HT1080 (cell line): ENCODE measurements at places on chromosomes 1 and 21.

DNA sequence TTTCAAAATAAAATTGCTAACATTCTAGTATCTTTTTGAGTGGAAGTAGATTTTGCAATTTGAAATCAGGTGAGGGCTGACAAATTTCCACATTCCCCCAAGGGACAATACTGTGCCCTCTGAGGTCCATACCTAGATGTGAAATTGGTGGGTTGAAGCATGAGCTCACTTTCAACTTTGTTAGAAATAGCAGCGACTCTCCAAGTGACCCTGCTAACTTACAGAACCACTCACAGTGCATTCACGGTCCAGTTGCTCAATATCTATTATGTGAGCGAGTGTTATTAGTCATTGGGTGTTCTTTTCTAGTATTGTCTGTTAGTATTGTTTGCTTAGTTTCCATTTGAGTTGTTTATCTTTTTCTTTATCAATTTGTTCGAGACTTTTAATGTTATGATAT, 53.6 kb upstream of the ASB17 start:
- DNase-seq, result no peak

- peak; percentile 60 for DNase-seq
Observed at GRCh38 chr1:56516539-56517252, 62.7 kb downstream of the PLPP3 start.

DNA sequence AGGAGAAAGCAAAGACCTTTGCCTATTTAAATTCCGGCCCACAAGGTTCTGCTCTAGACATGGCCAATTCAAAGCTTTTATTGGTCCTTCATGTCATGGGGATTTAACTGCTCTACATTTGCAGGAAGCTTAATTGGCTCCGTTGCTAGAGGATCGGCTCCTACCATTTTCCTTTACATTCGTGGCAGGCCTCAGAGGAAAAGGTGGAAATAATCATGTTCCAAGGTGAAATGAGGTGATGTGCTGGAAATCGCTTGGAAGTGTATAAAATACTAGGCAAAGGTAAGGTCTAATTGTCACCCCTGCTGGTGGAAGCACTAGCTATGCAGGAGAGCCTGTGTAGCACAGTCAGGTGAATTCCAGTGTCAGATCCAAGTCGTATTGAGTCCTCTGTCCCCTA, 55.5 kb downstream of the ATP1A1 start:
- DNase-seq, result no peak

DNA sequence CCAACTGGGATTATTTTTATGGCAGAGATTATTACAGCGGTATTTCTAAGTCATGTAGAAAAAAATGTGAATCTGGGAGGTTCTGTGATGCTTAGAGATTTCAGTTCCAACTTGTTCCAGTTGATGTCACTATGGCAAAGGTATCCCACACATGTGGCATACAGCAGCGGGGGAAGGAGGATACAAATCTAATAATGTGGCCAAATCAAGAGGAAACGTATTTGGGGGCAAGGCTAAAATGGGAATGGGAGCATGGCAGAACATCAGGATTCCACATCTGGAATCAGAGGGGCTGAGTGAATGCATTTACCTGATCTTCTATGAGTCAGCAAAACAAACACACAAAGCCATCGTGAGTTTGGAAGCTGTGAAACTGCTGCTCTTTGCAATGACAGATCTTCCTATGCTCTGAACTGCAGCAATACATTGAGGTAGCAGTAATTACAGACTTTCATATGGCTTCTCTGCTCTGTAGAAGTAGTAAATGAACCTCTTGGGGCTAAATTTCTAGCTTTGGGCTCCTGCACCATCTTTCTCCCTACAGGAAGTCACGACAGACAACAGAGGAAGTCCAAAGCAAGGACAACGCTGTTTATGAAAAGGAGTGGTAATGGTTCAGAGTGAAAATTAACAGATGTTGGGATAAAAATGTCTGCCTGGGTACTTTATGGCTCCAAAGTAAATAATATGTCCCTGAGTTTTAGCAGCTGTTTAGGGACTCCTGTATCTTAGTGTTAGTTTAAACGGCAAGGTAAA, 55.5 kb downstream of the GABPA start:
- peak; percentile 41 for DNase-seq

DNA sequence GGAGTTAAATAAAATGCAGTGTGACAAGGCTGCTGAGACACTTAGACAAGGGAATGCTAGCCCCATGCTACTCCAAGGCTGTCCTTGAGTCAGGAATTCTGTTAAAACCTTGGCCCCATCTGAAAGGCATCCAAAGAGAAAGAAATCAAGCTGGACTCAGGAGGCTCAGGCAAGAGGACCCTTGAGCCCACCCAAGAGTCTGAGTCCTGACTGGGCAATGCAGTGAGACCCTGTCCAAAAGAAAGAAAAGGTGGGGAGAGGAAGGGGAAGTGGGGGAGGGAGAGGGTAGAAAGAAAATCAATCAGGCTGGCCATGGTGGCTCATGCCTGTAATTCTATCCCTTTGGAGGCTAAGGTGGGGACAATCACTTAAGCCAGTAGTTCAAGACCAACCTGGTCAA, 26.7 kb downstream of the CLSTN1 start:
- DNase-seq, result no peak

- no peak for DNase-seq
Observed at GRCh38 chr1:59543211-59543668, 246.3 kb downstream of the FGGY start.

GRCh38 chr21:38330666-38331065, 73.9 kb downstream of the KCNJ15 start:
- DNase-seq, result no peak

DNA sequence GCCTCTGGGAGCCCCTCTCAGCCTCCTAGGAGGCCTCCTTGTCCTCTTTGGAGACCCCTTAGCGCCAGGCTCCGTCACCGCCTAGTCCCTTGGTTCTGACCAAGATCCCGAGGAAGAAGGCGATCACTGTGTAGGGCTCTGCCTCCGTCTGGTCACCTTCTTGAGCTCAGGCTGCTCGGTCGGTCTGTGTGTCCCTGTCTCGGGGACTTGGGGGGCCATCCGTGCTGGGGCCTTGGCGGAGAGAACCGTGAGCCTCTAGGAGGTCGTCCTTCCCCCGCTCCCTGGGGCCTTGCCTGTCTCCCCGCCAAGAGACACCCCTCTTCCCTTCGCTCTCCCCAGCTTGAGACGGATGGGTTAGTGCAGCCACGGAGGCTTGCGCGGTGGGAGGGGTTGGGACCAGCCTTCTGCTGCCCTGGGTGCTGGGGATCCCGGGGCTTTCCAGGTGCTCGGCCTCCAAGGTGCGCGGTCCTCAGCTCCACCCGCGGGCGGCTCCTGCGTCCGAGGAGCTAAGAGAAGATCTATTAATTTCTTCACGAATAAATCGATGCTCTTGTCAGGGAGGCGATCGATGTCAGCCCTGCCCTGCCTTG, 701 bp upstream of the INSRR start:
- DNase-seq, result no peak

- DNase-seq, result no peak
Observed at GRCh38 chr1:232593717-232594502, 36.0 kb downstream of the SIPA1L2 start.

GRCh38 chr1:12810691-12811408, 19.7 kb downstream of the PRAMEF1 start:
- peak; percentile 85 for DNase-seq

- DNase-seq, result no peak
Observed at GRCh38 chr1:153849487-153850185, 73.1 kb downstream of the GATAD2B start.

DNA sequence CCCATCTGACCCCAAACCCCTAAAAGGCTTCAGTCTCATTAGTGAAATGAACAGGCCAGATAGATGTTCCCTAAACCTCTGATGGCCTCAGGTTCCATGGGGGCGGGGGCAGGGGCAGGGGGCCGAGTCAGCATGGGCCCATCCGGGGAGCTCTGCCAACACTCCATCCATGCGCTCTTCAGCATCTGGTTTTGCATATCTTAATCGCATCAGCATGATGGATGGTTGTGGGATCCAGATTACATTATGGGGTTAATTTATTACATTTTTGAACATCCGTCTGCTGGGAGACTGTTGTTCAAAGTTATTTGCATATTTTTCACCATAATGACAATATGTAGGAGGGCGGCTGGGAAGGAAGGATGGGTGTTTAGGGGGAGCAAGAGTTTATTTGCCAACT, 3.1 kb upstream of the MAD2L2 start:
- DNase-seq, result no peak

- no peak for DNase-seq
Observed at GRCh38 chr1:113941245-113941559, 12.1 kb downstream of the HIPK1 start.

DNA sequence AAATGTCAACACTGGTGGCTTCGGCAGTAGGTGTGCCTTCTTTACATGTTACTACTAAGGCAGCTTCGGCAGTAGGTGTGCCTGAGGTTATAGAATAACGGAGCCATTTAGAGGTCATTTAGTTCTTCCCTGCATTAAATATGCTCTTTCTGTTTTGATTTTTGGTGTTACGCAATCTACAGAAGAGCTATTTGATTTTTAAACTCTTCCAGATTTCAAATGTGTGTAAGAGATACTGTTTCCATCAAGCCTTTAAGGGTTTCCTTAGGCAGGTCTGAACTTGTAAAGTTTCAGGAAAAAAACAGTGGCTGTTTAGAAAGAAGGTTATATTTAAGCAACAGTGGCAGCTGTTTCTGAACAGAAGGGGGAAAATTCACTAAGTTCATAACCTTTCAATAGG, 54.8 kb downstream of the PIK3R3 start:
- no peak for DNase-seq

DNA sequence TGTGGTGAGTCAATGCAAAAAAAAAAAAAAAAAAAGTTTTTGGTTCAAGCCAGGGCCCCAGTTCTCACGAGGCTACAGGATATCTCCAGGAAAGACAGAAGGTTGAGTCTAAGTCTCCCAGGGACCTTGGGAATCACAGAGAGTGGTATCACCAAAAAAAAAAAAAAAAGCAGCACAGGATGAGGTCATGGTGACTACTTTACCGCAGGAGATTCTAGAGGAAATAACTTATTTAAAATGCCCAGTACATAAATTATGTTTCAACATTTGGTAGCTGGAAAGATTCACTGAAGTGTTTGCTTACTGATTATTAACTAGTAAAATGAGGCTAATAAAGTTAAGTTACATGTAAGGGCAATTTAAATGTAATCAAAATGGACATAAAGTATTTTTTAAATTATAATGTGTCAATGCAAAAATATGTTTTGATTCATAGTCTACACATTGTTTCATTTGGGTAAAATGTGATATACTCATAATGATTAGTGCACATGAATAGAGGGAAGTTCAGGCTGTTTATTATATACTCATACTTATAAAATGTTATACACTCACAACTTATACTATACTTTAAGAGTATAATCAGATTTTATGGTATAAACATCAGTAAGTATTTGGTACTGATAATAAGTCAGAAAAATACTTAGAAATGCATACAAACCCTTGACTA, 84.1 kb downstream of the PLPPR5 start:
- DNase-seq, result peak; percentile 91

GRCh38 chr1:243796016-243796415, 54.0 kb downstream of the AKT3 start:
- DNase-seq, result no peak

GRCh38 chr1:10160907-10161490, 49.4 kb upstream of the KIF1B start:
- no peak for DNase-seq

DNA sequence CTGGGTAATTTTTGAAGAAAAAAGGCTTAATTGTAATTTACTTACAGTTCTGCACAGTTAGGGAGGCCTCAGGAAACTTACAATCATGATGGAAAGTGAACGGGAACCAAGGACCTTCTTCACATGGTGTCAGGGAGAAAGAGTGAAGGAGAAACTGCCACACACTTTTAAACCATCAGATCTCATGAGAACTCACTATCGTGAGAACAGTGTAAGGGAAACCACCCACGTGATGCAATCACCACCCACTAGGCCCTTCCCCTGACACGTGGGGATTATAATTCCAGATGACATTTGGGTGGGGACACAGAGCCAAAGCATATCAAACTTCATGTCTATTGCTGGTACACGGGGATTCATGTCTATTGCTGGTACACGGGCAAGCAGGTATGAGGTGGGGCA, 5.3 kb upstream of the SFT2D2 start:
- DNase-seq, result no peak

DNA sequence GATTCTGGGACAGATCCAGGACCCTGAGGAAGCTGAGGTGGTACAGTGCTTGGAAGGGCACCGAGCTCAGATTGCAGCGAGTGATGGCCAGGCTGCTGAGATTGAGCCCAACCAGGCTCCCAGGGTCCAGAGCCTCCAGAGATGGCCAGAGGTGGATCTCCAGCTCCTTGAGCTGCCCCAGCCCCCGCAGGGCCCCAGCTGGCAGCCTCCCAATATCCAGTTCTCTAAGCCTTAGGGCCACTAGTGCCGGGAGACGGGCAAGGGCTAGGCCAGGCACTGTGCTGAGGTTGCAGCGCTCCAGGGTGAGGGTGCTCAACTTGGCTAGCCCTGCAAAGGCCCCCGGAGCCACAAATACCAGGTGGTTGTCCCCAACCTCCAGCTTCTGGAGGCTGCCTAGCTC, 3.4 kb downstream of the LINGO4 start:
- no peak for DNase-seq

DNA sequence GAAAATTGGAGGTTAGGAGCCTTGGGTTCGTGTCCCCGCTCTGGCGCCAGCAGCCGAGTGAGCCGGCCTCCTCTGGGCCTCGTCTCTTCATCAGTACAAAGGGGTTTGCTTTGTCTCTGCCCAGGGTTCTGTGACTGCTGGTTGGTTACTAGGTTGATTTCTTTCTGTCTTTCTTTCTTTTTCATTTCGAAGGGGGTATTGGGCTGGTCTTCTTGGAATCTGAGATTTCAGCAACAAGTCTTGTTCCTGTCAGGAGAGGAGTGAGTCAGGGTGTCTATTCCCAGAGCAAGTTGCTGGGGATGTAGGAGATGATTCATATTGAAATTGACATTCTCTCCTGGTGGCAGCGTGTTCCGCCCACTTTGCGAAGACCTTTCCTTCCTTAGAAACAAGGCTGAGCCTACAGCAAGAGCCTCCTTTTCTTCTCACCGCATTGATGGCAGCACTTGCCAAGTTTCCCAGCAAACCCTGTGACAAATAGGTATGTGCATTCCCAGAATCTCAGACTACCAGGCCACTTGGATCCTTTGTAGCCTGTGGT, 79.2 kb downstream of the MAN1C1 start:
- DNase-seq, result peak; percentile 93

DNA sequence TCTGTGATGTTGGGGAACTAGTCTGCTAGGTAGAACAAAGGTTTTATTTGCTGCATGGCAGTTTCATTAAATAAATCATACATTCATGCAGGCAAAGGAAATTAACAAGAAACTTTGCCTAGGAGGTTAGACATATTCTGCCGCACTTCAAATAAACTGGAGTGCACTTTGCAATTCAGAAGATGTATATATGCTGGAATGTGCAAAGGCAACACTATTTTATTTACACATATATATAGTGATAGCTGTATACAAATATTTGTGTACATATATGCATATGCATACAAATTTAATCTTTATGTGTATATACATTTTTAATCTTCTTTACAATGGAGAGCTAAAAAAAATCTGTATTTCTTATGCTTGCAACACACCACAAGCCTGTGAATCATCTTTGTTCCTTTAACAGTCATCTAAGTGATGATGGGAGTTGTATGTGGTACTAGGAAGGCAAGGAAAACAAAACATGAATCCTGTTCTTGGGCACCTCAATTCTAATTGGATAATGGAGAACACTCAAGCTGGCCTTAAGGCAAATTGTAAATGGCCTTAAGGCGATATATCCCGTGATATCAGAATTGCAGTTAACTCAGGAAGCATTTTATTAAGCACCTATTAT, 605.8 kb upstream of the CAMK1G start:
- peak; percentile 21 for DNase-seq

- no peak for DNase-seq
Observed at GRCh38 chr1:43277116-43277876, 7.5 kb downstream of the TMEM125 start.

GRCh38 chr1:94608142-94608851, 66.7 kb upstream of the F3 start:
- no peak for DNase-seq
